Progenitor cell of endocrine pancreas (in vitro differentiated cells): ENCODE measurements at places on chromosomes 7 and 10.
A peak's percentile ranks its signal among the peaks of the same experiment; 100 is the strongest.

DNA sequence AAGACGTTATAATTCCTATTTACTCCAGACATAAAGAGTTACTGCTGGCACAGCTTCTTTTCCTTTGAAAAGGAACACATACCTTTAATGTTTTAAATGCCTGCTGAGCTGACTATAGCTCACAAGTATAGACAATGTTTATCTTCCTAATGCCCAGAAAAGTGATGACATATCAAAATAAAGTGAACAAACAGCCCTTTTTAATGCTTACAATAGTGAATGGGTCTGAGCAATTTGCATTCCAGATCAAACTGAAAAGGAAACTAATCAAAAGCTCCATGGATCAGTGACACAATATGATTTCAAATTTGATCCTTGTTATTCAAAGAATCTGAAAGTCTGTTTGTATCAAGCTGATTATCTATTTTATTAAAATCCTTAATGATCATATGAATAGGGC lies 233.6 kb upstream of the SEMA3E start:
- no peak for DNase-seq
- no peaks in the 10 kb centered on the region for H3K4me1 ChIP-seq
- no peaks in the 10 kb centered on the region for H3K36me3 ChIP-seq
- no peaks in the 10 kb centered on the region for H3K27me3 ChIP-seq

DNA sequence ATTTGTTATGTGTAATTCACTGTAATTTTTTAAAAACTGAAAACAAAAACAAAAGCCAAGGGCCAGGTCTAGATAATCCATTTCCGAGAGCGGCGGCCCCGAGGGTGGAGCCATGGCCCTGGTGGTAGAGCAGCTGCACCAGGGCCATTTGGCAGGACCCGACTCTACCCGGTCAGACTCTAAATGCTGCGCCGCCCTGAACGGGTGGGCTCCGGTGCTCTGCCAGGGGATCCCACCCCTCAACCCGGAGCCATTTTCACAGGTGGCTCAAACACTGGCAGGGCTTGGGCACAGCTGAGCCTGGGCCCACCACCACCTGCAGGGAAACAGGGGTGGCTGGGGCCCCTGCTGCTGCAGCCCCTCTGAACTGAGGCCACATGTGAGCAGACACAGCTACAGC lies 56.9 kb downstream of the DPYSL4 start:
- no peak overlapping the region for H3K27ac ChIP-seq
- no peaks in the 10 kb centered on the region for H3K36me3 ChIP-seq
- no peak overlapping the region for H3K4me3 ChIP-seq
- H3K27me3 ChIP-seq, result peaks cover 9% of the 10 kb centered on the region

DNA sequence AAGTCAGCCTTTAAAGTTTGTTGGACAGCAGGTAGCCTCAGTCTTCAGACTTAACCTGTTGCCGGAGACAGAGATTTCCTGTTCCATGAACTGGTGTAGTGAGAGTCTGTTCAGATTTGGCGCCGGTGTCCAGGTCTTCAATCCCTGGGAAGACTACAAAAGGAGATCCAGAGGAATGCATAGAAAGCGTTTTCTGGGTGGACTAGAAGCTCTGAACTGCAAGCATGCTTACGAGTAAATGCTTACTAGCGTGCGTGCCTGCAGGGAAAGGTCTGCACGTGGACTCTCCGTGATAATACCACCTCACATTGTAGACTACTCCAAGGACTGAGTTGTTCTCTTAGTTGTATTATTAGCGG lies 878 bp downstream of the GLRX3 start:
- H3K27me3 ChIP-seq, result peaks cover 3% of the 10 kb centered on the region
- H3K36me3 ChIP-seq, result peaks cover 3% of the 10 kb centered on the region
- H3K27ac ChIP-seq, result peak overlapping the region; percentile 92
- peaks cover 16% of the 10 kb centered on the region for H3K4me1 ChIP-seq

GRCh38 chr7:42180806-42181205 lies 56.2 kb downstream of the GLI3 start:
- DNase-seq, result no peak
- no peaks in the 10 kb centered on the region for H3K36me3 ChIP-seq
- no peaks in the 10 kb centered on the region for H3K4me1 ChIP-seq
- peaks cover 24% of the 10 kb centered on the region for H3K27me3 ChIP-seq
- no peak overlapping the region for H3K4me3 ChIP-seq

GRCh38 chr10:77168861-77169260 lies 468.7 kb downstream of the KCNMA1 start:
- H3K27ac ChIP-seq, result no peak overlapping the region
- DNase-seq, result no peak
- H3K36me3 ChIP-seq, result no peaks in the 10 kb centered on the region
- H3K27me3 ChIP-seq, result peaks cover 25% of the 10 kb centered on the region
- peaks cover 5% of the 10 kb centered on the region for H3K4me1 ChIP-seq

DNA sequence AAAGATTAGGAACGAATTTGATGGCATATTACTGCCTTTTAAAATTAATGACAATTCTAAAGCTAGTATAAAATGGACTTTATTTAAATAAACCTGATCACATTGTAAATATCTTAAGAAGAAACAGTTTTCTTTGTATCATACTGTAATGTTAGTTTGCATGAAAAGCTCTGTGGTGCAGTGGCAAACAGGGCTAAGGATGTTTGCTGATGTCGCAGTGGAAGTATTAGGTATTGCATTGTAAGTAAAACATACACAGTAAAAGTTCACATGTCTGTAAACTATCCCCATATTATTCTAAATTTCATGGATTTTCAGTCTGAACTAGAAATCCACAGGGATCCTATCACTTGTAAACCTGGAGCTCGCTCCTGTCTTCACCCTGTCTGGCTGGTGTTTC lies 252.6 kb upstream of the ZNF32 start:
- peaks cover 14% of the 10 kb centered on the region for H3K27me3 ChIP-seq
- H3K27ac ChIP-seq, result no peak overlapping the region
- H3K4me3 ChIP-seq, result no peak overlapping the region
- no peaks in the 10 kb centered on the region for H3K36me3 ChIP-seq
- DNase-seq, result no peak
- peaks cover 5% of the 10 kb centered on the region for H3K4me1 ChIP-seq

GRCh38 chr7:130937016-130937415 lies 203.0 kb upstream of the KLF14 start:
- DNase-seq, result no peak
- no peaks in the 10 kb centered on the region for H3K36me3 ChIP-seq
- no peak overlapping the region for H3K4me3 ChIP-seq
- no peaks in the 10 kb centered on the region for H3K27me3 ChIP-seq
- no peak overlapping the region for H3K27ac ChIP-seq

GRCh38 chr7:129366-130221 lies 62.8 kb upstream of the FAM20C start:
- peaks cover 11% of the 10 kb centered on the region for H3K27me3 ChIP-seq
- H3K4me1 ChIP-seq, result no peaks in the 10 kb centered on the region
- no peak for DNase-seq
- no peak overlapping the region for H3K4me3 ChIP-seq

DNA sequence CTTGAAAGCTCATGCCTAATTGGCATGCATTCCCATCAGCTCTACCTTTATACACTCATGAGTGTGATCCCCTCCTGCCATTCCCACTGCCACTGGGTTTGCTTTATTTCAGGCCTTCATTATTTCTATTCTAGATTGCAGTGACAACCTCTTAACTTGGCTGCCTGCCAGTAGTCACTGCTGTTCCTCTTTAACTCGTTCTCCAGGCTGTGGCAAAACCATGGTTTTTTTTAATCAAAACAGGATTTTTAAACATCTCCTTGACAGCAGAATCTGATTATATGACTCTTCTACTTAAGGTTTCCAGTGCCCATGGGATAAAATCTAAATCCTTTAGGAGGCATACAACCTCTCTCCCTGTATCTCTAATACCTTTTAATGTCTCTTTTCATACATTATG lies 223.7 kb upstream of the PCDH15 start:
- H3K27ac ChIP-seq, result no peak overlapping the region
- H3K4me1 ChIP-seq, result no peaks in the 10 kb centered on the region
- no peaks in the 10 kb centered on the region for H3K36me3 ChIP-seq
- no peak overlapping the region for H3K4me3 ChIP-seq
- DNase-seq, result no peak
